ENCODE measurements at places on chromosomes 13 and 19. TPM values are rescaled to one million over a fixed set of nuclear protein-coding genes. Genes with fewer than 3 reads are reported as not detected.

The SERP2 gene
- 9.9 TPM for total RNA-seq

The CRX gene
- not detected for total RNA-seq

The RNF17 gene
- not detected for total RNA-seq

The ABHD13 gene
- 6.3 TPM for total RNA-seq

The OR4F17 gene
- not detected for total RNA-seq

The TMEM86B gene
- 1.5 TPM for total RNA-seq

The ZNF546 gene
- total RNA-seq = 5.6 TPM

The BCKDHA gene
- total RNA-seq = 23.1 TPM

The BICRA gene
- 2.8 TPM for total RNA-seq

The KCNC3 gene
- under 0.01 TPM for total RNA-seq

The HIF3A gene
- 1.1 TPM for total RNA-seq

The ZNF442 gene
- 6.5 TPM for total RNA-seq

The ZNF527 gene
- 4.8 TPM for total RNA-seq

The TNFSF9 gene
- not detected for total RNA-seq

The F7 gene
- total RNA-seq = not detected

The PNMA8A gene
- total RNA-seq = 4.8 TPM

The LONP1 gene
- total RNA-seq = 59.6 TPM

The CNFN gene
- total RNA-seq = not detected

The KLK6 gene
- total RNA-seq = not detected
